Fibroblast of mammary gland (primary cell): ENCODE measurements at places on chromosomes 13 and 19.

- no peak for DNase-seq
These were observed 233.9 kb upstream of the TSHZ3 start for GRCh38 chr19:31583148-31583547.

- DNase-seq = no peak
These were observed 1070.6 kb downstream of the PCDH9 start for GRCh38 chr13:66159511-66159910.

- peak; percentile 35 for DNase-seq
These were observed 784 bp downstream of the PIBF1 start for GRCh38 chr13:72782717-72783116.

DNA sequence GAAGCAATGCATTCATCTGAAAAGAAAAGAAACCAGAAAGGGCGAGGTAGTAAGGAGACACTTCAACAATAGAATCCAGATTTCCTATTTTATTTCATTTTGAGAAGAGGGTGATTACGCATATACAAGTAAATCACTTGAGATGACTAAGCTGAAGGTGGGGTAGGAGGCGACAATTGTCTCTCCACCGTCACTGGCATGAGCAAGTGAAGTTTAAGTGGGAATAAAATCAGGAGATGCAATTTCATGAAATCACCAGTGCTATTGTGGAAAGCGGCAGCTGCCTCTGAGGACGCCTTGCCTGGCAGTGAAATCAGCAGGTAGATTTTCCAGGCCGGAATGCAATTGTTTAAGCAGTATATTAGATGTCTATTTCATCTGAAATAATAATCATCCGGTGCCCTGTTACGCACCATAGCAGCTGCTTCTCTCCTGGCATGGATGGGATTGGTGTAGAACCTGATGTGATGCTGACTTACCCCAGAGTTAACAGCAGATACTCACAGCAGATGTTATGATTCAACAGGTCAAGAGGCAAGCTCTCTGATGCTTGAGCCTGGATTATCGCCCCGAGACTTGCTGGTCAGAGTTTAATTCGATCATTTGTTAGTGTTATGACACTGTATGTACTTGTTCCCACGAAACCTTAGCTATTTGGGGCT, 64.3 kb downstream of the RASL11A start:
- DNase-seq = peak; percentile 79

- DNase-seq = no peak
These were observed 2.3 kb downstream of the PVR start for GRCh38 chr19:44646049-44646416.

DNA sequence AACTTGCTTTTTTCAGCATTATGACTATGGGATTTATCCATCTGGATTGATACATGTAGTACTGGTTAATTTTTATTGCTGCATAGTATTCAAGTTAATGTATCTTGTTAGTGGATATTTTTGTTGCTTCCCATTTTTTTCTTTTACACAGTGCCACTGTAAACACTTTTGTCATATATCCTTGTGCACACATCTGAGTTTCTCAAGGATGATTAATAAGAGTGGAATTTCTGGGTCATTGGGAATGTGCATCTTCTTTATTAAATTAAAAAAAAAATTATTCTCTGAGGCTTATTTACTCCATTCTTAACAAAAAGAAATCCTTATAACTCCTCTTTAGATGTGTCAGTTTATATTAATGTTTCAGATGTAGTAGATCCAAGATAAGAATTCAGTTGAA, 27.3 kb downstream of the B3GLCT start:
- DNase-seq = peak; percentile 8

- DNase-seq = peak; percentile 48
These were observed 22.5 kb upstream of the ZNF429 start for GRCh38 chr19:21482863-21483276.

- DNase-seq = no peak
These were observed 203.2 kb downstream of the TUBA3C start for GRCh38 chr13:18978447-18978846.

DNA sequence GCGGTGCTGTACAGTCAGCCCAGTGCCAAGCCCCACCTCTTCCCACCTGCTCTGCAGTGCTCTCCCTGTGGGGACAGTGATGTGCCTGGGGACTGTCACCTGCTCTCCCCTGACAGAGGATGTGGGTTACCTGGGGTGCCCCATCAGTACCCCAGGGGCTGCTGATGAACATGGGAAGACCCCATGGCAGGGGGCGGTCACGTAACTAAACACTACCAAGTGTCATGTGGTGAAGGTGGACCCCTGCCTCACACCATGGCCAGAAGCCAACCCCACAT, 12.7 kb downstream of the KDM4B start:
- no peak for DNase-seq

DNA sequence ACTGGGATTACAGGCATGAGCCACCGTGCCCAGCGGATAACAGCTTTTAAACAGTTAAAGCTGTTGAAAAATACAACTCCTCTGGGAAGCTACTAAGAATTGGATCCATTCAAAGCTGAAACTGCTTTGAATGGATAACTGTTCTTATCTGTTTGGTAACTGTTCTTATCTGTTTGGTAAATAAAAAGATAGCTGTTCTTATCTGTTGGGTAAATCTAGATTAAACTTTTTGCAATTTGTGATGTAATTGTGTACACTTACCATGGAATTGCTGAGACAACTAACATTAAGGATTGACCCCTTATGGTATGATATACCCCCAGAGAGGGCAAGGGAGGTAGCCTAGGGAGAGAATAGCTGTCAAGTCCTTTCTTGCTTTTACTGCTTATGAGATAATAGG, 27.9 kb upstream of the SPART start:
- no peak for DNase-seq

DNA sequence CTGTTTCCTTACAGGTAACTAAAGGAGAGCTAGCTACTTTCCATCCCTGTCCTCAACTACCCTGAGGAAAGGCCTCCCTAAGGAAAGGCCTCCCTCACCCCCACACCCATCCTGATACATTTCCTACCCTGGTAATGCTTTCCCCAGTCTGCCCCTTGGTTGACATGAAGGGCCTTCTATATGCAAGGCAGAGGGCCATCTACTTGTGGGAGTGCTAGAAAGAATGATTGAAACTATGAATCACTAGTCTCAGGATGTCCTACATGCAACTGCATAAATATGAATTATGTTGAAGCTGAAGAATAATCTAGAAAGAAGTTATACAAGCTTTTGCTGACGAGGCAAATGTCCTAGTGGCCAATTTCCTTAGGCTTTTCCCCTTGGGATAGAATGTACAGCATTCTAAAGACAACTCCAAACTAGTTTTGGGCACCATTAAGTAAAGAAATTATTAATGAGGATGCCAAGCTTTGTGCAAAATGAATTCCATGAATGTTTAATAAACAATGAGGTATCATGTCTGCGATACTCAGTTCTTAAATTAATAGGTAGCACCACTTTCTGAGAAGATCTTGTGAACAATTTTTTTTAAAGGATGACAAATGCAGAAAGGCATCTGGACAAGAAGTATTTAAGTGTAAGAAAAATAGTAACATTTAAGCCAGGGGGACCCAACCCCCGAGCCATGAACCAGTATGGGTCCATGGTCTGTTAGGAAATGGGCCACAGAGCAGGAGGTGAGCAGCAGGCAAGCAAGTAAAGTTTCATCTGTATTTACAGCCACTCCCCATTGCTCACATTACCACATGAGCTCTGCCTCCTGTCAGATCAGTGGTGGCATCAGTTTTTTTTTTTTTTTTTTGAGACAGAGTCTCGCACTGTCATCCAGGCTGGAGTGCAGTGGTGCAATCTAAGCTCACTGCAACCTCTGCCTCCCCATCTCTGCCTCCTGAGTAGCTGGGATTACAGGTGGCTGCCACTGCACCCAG, 223.0 kb downstream of the LHFPL6 start:
- DNase-seq = no peak
